ENCODE measurements at places on chromosomes 3 and 15. TPM values are rescaled to one million over a fixed set of nuclear protein-coding genes. Genes with fewer than 3 reads are reported as not detected.

GALNT15 gene
- 14.7 TPM for total RNA-seq

DNA sequence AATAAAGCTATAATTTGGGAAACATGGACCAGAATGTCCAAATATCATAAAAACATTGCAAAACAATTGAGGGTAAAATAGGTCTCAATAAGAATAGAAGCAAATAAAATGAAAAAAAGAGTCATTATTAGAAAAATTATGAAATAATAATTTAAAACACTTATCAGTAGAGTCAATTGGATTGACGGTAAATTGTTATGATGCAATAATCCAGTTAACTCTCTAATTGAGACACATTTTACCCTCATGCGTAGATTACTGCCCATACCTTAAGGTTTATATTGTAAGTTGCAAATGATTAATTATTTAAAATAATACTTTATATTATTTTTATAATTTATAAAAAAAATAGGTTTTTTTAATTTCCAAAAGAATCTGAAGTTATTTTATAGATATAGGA lies 73.4 kb upstream of the POU1F1 start:
- H3K4me1 ChIP-seq, result no peaks in the 10 kb centered on the region
- H3K27ac ChIP-seq, result no peak overlapping the region
- H3K36me3 ChIP-seq, result no peaks in the 10 kb centered on the region

- no peaks in the 10 kb centered on the region for H3K4me1 ChIP-seq
- H3K36me3 ChIP-seq, result no peaks in the 10 kb centered on the region
- no peaks in the 10 kb centered on the region for H3K27me3 ChIP-seq
- no peak overlapping the region for H3K27ac ChIP-seq
- H3K4me3 ChIP-seq, result no peak overlapping the region
Measured at GRCh38 chr3:155646128-155646527, 98.7 kb downstream of the PLCH1 start.

ACTRT3 gene
- total RNA-seq, result 2.5 TPM

GRCh38 chr15:85326291-85326690 lies 54.1 kb upstream of the AKAP13 start:
- H3K4me1 ChIP-seq, result peaks cover 7% of the 10 kb centered on the region
- no peaks in the 10 kb centered on the region for H3K36me3 ChIP-seq
- H3K27me3 ChIP-seq, result no peaks in the 10 kb centered on the region
- DNase-seq, result no peak

DNA sequence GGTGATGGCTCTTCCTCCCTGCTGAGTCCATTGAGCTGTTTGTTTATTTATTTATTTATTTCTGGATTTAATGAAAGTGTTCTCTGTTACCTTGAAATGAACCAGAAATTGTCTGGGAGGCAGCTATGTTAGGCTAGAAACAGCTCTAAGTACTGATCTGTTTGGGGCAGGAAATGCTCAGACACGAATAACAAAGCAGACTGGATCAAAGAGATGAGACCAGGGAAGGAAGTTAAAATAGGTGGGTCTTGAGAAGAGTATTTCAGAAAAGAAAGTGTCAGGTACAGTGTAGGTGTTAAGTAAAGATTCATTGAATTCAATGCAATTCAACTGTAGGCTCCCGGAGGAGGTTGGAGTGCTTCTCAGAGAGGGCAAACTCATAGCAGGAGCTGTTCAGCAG lies 173.3 kb downstream of the IL20RB start:
- H3K4me3 ChIP-seq, result no peak overlapping the region
- no peaks in the 10 kb centered on the region for H3K4me1 ChIP-seq
- DNase-seq, result no peak
- H3K27ac ChIP-seq, result no peak overlapping the region
- no peaks in the 10 kb centered on the region for H3K36me3 ChIP-seq

DNA sequence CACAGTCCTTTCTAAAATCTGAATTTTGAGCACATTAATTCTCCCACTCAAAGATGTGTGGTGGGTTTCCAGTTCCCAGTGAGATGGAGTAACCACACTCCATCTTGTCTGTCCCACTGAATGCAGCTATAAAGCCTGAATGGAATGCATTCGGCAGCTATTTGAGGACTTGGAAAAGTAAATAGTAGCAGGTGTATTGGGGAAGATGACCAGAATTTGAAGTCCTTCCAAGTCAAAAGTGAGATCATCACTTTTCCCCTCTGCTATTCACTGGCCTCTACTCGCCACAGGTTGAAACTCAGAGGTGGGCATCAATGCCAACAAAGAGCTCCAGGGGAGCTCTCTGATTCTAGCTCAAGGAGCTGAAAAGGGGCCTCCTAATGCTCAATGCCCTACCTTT lies 8.1 kb upstream of the GNB5 start:
- DNase-seq, result no peak
- H3K27me3 ChIP-seq, result peaks cover 21% of the 10 kb centered on the region
- H3K4me3 ChIP-seq, result no peak overlapping the region

- no peak overlapping the region for H3K4me3 ChIP-seq
- H3K36me3 ChIP-seq, result no peaks in the 10 kb centered on the region
- H3K27ac ChIP-seq, result no peak overlapping the region
Measured at GRCh38 chr3:123310741-123311140, 109.0 kb downstream of the SEC22A start.

ATP8B4 gene
- total RNA-seq, result 0.54 TPM

- no peak overlapping the region for H3K27ac ChIP-seq
- H3K36me3 ChIP-seq, result peaks cover 12% of the 10 kb centered on the region
- peaks cover 15% of the 10 kb centered on the region for H3K4me1 ChIP-seq
- no peaks in the 10 kb centered on the region for H3K27me3 ChIP-seq
- no peak overlapping the region for H3K4me3 ChIP-seq
- DNase-seq, result no peak
Measured at GRCh38 chr3:99845331-99845730, 27.7 kb downstream of the CMSS1 start.

DNA sequence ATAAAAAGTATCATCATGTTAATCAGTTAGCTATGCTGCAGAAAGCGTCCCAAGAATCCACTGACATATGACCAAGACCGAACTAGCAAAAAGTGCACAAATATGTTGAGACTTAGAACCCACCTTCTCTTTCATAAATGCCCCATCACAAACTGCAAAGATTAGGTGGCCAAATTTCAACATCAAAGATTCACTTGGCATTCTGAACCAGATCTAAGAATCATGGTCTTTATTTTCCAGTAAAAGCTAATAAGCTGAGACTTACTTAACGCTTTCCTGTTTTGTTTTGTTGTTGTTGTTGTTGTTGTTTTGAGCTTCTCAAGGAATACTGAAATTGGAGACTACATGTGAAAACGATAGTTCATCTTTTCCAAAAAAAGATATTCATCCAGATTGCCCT lies 62.4 kb downstream of the ZBTB20 start:
- no peaks in the 10 kb centered on the region for H3K36me3 ChIP-seq
- H3K27me3 ChIP-seq, result no peaks in the 10 kb centered on the region
- no peak for DNase-seq
- no peaks in the 10 kb centered on the region for H3K4me1 ChIP-seq
- H3K27ac ChIP-seq, result no peak overlapping the region
- no peak overlapping the region for H3K4me3 ChIP-seq

- peaks cover 7% of the 10 kb centered on the region for H3K4me1 ChIP-seq
- no peaks in the 10 kb centered on the region for H3K36me3 ChIP-seq
- no peaks in the 10 kb centered on the region for H3K27me3 ChIP-seq
- no peak for DNase-seq
Measured at GRCh38 chr3:66099541-66100065, 60.9 kb upstream of the MAGI1 start.

- H3K27ac ChIP-seq, result no peak overlapping the region
- H3K36me3 ChIP-seq, result no peaks in the 10 kb centered on the region
- no peaks in the 10 kb centered on the region for H3K4me1 ChIP-seq
- no peak for DNase-seq
- H3K27me3 ChIP-seq, result no peaks in the 10 kb centered on the region
Measured at GRCh38 chr3:79268422-79268821, 499.4 kb downstream of the ROBO1 start.

DNA sequence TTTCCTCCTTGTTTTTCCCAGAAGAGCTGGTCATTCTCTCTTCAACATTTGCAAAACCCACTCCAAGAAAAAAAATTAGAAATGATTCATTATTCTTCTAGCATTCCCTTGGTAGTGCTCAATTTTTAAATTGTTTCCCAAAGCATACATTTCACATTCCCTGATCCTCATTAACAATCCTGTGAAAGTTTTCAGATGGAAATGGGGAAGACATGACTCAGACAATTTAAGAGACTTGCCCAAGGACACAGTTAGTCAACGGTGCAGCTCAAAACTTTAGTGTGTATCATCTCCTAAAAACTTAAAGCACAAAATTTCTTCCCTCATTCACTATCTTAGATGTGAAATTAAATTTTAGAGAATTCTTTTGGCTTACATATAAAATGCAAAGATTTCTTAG lies 17.1 kb upstream of the ABI3BP start:
- no peaks in the 10 kb centered on the region for H3K27me3 ChIP-seq
- no peaks in the 10 kb centered on the region for H3K36me3 ChIP-seq
- no peak overlapping the region for H3K4me3 ChIP-seq
- no peak overlapping the region for H3K27ac ChIP-seq
- DNase-seq, result peak; percentile 60
- no peaks in the 10 kb centered on the region for H3K4me1 ChIP-seq

DNA sequence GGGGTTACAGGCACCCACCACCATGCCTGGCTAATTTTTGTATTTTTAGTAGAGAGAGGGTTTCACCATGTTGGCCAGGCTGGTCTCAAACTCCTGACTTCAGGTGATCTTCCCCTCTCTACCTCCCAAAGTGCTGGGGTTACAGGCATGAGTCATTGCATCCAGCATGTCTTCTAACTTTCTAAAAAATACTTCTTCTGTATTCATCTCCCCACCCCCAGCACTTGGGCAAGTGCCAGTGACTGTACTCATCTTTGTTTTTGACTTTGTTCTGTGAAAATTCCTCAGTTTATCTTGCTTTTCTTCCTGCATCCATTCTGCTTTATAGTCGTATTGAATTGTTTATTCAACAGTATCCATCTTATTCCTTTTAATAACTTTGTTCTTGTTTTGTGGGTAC lies 47.6 kb downstream of the ARIH1 start:
- peaks cover 11% of the 10 kb centered on the region for H3K36me3 ChIP-seq
- H3K4me1 ChIP-seq, result 0 out of 2 replicates have a peak, but pooled peaks cover 2% of the 10 kb centered on the region
- peak; percentile 43 for DNase-seq
- H3K4me3 ChIP-seq, result no peak overlapping the region
- no peaks in the 10 kb centered on the region for H3K27me3 ChIP-seq
- H3K27ac ChIP-seq, result no peak overlapping the region

DNA sequence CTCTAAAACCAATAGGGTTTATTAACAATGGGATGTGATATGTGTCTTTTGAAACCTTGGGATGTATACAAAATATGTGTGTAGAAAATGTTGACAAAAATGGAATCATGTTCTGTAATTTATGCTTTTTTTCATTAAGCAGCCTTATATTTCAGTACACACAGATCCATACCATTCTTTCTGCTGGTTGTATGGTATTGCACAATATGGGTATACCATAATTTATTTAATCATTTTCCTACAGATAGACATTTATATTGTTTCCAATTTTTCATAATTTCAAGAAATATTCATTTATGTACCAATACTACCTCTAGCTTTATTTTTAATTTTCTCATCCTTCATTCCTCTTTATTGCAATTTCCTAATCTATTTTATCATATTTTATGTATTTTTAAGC lies 83.5 kb downstream of the NEK10 start:
- no peaks in the 10 kb centered on the region for H3K36me3 ChIP-seq
- no peaks in the 10 kb centered on the region for H3K27me3 ChIP-seq
- no peak for DNase-seq

DISP2 gene
- 0.36 TPM for total RNA-seq

DNA sequence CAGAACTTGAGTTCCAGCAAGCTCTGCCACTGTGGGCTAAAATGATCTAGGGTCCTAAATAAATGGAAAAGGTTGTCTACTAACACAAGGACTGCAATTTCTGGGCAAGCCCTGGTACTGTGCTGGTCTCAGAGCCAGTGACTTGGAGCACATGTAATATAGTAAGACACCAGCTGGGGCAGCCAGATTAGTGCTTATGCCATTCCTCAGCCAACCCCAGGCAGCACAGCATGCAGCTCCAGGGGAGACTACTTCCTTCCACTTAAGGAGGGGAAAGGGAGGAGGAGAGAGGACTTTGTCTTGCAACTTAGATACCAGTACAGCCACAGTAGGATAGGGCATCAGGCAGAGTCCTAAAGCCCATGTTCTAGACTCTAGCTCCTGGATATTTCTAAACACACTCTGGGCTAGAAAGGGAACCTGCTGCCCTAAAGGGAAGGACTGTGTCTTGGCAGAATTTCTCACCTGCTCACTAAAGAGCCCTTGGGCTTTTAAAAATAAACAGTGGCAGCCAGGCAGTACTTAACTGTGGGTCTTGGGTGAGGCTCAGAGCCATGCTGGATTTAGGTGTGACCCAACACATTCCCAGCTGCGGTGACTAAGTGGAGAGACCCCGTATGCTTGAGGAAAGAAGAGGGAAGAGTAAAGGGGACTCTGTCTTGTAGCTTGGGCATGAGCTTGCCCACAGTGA lies 223.7 kb upstream of the BCHE start:
- H3K36me3 ChIP-seq, result no peaks in the 10 kb centered on the region
- H3K4me1 ChIP-seq, result no peaks in the 10 kb centered on the region
- no peaks in the 10 kb centered on the region for H3K27me3 ChIP-seq
- no peak overlapping the region for H3K4me3 ChIP-seq
- no peak for DNase-seq

RPP14 gene
- 6.6 TPM for total RNA-seq

DNA sequence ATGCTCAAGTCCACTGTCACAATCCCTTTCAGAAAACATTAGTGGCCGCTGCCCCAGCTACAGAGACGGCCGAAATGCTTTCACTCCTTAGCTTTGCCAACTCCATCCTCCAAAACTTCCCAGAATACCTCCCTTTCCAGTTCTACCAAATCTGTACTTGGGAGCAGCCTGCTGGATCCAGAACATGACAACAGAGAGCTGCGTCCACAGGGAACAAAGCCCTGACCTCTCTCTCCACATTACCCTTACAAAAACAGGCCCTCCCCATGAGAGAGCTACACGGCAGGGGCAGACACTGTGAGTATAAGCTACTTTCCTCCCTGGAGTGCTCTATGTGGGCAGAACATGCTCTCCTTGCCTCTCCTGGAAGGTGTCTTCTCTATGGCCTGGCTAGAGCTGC lies 6.3 kb downstream of the RBM15B start:
- no peak for DNase-seq
- no peaks in the 10 kb centered on the region for H3K27me3 ChIP-seq
- no peak overlapping the region for H3K27ac ChIP-seq
- peaks cover 21% of the 10 kb centered on the region for H3K4me1 ChIP-seq

NOX5 gene
- total RNA-seq, result not detected

DNA sequence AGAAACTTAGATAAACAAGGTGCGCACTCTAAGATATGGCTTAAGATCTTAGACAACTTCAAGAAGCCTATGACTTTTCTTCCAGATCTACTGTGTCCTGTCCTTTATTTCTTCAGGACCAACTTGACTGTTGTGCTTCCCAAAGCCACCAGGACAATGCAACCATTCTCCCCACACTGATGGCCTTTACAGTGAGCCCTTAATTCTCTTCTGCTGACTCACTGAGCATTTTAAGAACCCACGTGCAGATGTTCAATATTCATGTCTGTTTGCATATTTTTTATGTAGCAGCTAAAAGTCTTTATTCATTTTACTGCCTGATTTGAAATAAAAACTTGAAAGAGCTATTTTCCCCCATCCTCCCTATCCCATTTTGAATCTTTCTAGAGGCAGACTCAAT lies 103.3 kb upstream of the SLC2A2 start:
- H3K4me1 ChIP-seq, result peaks cover 5% of the 10 kb centered on the region
- H3K36me3 ChIP-seq, result peaks cover 4% of the 10 kb centered on the region
- no peak overlapping the region for H3K27ac ChIP-seq
- H3K4me3 ChIP-seq, result no peak overlapping the region

CCDC39 gene
- not detected for total RNA-seq

Measured in IMR-90 (cell line).